ENCODE measurements at places on chromosomes 13 and 19.

DNA sequence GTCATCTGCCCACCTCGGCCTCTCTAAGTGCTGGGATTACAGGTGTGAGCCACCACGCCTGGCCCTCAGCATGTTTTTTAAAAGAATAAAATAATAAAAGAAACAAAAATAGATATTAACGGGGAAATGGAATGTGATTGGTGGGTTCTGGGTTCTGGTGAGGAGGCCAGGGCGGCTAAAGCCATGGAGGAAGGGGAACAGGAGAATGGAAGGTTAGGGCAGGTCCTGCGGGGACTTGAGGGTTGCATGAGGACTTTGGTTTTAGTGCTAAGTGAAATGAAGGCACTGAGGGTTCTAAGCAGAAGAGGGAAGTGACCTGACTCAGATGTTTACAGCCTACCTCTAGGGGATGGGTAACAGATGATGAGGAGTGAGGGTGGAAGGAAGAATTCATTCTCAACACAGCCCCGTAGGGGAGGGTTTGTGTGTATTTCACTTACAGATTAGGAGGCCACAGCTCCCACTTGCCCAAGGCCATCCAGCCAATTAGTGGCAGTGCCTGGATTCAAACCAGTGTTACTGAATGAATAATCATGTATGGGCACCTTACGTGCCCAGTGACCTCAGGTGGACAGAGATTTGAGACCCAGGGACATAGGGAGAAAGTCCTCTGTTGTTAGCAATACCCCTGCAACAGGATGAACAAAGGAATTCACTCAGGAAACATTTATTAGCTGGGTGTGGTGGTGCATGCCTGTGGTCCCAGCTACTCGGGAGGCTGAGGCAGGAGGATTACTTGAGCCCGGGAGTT is 6.7 kb upstream of the MRPL4 start:
- DNase-seq = no peak

GRCh38 chr19:13100031-13100588 is 2.5 kb downstream of the LYL1 start:
- DNase-seq = no peak

- no peak for DNase-seq
Observed at GRCh38 chr19:5052515-5052914, 83.6 kb downstream of the KDM4B start.

- DNase-seq = peak; percentile 4
Observed at GRCh38 chr19:47351548-47351947, 2.4 kb downstream of the DHX34 start.

DNA sequence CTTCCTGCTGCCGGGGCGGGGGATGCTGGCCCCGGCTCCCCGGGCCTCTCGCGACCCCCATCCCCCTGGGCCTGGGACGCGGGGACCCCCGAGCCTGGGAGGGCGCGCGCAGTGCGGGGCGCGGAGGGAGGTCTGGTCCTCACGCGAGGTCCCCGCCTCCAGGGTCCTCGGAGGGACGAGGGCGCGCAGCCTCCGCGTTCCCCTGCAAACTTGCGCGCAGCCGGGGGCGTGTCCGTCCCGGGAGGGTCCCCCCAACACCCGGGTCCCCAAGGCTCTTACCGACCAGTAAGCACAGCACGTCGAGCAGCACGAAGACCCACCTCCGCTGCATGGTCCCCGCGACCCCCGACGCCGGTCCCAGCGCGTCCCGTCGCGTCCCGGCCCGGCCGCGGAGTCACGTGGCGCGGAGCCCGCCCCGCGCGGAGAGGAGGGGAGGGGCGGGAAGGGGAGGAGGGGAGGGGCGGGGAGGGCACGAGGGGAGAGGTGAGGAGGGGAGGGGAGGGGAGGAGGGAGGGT is at the start of gene PLPP2:
Gene PLPP2 (minus strand): TSS at position 398 of the 516 bp plus-strand sequence. CDS start 67 bp downstream, at position 331.
- DNase-seq = no peak

DNA sequence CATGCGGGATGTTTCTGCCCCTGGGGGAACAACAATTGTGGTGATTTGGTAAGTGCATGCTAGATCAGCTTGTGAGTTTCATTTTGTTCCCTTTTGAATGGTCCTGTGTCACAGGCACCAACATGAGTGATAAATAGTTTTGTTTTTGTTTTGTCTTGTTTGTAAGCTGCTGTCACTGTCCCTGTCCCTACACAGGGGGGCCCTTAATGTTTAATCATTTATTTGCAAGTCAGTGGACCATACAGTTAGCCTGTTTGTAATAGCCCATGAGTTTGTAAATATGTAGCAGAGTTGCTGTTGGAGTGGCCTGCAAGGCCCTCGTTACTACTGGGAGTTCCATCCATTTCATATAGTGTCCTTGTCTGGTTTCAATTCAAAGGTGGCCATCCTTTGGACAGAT is 979.6 kb upstream of the SPRY2 start:
- DNase-seq = no peak

DNA sequence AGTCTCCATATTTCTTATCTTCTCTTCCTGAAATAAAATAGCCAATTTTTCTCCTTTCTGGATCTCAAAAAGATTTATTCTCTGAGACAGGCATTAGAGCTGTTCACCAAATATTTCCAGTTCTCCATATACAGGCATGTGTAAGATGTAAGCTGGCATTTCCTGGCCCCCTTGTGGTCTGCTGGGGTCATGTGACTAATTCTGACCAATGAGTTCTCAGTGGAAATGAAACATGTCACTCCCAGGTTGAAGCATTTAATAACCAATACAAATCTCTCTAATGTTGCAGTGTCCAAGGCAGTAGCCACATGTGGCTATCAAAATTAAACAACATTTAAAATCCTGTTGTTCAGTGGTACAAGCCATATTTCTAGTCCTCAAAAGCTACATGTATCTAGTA is 14.8 kb upstream of the CACNA1A start:
- no peak for DNase-seq

Data from NCI-H510A treated with DMSO at 0.1 percent for 48 hours (cell line).